Activated CD4-positive, CD25-positive, alpha-beta regulatory T cell (primary cell): ENCODE measurements at places on chromosomes 7 and 10.

DNA sequence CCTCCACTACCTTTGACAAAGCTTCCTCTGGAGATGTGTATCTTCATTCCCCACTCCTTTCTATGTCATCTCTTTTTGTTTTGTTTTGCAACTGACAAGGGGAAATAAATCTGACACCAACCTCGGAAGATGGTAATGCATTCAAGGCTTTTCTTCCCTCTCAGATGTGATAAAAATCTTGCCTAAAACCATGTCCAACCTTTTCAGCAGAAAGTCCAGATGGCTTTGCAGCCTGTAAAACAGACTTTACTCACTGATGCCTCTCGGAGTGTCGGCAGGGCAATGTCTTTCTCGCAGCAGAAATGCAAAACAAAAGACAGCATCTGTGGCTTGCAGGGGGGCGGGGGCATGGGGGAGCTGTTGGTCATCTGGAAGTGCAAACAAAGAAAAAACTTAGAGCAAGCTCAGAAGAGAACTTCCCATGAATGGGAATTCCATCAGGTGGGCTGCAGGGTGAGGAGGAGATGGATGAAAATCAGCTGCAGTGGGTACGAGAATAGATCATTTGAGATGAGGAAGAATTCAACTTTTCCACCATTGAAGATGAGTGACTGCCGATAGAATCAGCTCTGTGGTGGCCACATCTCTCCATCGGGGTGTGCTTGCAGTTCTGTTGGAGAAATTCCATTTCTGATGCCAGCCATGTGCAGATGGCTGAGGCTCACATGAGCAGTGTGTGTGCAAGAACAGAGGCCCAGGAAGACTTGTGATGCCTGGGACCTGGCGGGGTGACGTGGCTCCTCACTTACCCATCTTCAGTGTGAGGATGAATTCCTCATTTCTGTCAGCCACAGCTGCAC is 237.7 kb downstream of the WDR37 start:
- DNase-seq: no peak

- no peak for DNase-seq
These were observed 137.3 kb downstream of the PTPN20 start for GRCh38 chr10:47048526-47048905.

- no peak for DNase-seq
These were observed 6.2 kb downstream of the ZYX start for GRCh38 chr7:143387156-143387975.

DNA sequence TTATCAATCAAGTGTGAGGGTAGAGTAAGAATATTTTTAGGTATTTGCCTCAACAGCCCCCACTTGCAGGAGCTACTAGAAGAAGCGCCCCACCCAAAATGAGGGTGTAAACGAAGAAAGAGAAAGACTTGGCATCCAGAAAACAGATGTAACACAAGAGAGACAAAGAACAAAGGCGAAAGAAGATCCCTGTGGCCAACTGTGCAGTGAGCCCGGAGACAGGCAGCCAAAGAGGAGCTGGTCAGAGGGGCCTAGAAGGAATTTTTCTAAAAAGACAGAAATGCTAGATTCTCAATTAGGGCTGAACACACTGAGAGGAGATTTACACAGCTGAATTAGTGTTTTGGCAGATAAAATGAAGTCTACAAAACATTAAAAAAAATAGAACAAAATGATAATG is 29.6 kb upstream of the EIF5AL1 start:
- no peak for DNase-seq

DNA sequence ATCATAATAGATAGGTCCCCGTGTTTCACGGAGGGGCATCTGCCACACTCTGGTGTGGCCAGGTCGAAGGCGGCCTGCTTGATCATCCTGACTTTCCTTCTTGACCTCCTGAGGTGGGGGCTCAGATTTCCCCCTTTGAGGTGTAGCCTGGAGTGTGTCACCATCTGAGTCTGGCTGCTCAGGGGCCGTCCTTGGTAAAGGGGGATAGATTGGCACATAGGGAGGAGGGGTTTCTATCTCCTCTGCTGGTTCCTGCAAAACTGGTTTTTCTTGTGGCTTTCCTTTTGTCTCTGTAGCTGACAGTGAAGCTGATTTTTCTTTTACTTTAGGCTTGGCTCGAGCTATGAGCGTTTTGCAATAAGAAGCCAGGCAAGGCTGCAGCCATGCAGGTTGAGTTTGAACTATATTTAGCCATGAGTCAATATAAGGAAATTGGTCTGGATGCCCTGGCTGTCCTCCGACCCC is 7.1 kb upstream of the ZNF117 start:
- DNase-seq: no peak

DNA sequence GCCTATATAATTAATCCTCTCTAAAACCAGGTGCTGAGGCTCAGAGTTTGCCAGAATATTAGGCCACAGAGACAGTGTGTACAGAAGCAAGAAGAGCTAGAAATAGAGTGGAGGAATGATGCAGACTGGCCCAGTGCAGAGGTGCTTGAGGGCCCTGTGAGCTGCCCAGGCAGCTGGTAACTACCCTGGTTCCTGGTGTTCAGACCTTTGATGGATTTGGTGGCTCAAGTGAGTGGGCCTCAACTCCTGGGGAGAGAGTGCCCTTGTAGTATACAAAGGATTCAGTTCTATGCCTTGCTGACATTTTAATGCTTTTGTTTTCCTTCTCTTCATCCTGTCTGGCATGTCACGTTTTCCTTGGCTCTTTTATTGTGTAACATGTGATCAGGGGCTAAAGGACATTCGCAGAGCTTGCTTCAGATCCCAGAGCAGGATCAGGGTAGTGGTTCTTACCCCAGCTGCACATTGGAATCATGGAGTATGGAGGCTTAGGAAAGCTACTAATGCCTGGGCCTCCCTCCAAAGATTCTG is 20.0 kb downstream of the LRRC4 start:
- DNase-seq: no peak

DNA sequence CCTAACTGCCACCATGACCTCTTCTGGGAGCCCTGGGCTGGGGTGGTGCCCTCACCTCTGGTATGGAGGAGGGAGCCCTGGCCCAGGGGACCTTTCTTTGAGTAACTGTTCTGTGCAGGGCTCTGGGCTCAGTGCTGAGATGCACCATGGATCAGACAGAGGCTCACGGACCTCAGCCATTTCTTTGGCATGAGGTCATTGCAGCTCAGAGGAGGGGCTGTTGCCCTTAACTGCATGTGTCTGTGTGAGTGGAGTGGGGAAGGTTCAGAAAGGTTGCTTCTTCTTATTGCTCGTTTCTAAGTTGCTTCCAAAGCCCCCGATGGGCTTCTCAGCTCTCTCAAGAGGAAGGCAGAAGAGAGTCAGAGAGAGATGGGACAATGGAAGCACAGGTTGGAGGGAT is 233.9 kb downstream of the RPS24 start:
- no peak for DNase-seq

DNA sequence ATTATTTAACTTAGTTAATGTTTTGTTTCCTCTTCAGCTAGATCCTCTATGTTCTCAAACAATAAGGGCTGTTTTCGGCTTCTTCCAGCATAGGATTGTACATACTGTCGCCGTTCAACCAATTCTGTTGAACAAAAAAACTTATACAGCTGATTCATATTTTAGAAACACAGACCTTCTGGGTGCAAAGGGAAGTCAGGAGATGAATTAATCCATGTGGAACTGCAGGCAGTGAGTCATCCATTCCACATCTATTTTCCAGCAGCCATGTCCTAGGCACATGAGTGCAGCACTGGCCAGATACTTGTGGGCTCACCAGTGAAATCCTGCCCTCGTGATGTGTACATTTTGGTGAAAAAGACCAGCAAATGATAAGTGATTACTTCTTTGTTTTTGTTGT is 163.2 kb downstream of the JAZF1 start:
- DNase-seq: no peak

- no peak for DNase-seq
These were observed 15.0 kb upstream of the INSIG1 start for GRCh38 chr7:155282671-155283070.

DNA sequence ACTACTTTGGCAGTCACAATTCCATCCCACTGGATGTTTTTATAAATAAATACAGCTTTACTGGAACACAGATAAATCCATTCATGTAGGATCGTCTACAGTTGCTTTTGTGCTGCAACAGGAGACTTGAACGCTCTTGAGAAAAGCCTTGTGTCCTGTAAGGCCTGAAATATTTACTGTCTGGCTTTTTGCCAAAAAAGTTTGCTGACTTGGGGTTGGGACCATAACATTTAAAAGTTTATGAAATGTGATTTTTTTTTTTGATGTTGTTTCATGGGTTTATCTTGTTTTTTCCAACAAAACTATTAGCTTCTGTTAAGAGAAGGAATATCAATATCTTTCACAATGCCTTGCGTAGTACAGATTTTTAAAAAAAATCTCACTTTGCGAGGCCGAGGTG is 71.1 kb upstream of the MINDY3 start:
- no peak for DNase-seq

GRCh38 chr7:140284062-140284461 is 107.3 kb upstream of the KDM7A start:
- DNase-seq: no peak

DNA sequence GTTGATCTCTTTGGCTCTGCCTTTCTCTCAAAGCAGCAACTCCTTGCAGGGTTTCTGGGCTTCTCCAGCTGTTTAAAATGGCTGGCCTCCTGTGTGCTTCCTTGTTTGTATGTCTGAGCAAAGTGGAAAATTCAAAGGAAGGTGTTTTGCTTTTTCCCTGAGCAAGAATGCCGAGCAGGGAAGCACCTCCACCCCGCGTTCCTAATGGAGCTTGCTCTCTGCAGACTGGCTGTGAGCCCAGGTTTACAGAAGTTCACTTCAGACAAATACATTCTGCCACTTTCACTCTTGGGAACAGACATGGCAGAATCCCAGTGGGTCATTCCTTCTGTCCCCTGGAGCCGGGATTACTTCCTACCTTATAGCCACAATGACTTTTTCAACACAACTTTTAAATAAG is 181.8 kb upstream of the AGK start:
- no peak for DNase-seq

GRCh38 chr7:92520024-92520423 is 8.3 kb downstream of the PEX1 start:
- no peak for DNase-seq

GRCh38 chr7:100413889-100414288 is 14.6 kb downstream of the ZCWPW1 start:
- DNase-seq: no peak

GRCh38 chr7:1311406-1312135 is 78.9 kb downstream of the UNCX start:
- DNase-seq: no peak

DNA sequence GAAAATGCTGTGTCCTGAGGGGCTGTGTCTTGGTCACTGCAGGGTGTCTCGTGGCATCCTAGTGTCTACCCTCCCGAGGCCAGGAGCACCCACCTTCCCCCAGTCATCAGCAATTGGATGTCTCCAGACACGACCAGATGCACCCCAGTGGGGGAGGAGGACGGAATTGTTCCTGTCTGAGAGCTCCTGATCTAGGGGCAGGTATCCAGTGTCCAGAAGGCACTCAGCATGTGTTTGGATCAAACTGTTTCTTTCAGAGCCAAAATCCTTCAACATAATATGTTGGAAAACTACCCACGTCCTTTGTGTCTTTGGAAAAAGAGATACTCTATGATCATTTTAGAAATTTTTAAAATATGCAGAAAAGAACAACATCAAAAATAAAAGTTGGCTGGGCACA is 16.9 kb downstream of the PRKRIP1 start:
- no peak for DNase-seq

- no peak for DNase-seq
These were observed 70.4 kb upstream of the APBB1IP start for GRCh38 chr10:26367771-26368170.

DNA sequence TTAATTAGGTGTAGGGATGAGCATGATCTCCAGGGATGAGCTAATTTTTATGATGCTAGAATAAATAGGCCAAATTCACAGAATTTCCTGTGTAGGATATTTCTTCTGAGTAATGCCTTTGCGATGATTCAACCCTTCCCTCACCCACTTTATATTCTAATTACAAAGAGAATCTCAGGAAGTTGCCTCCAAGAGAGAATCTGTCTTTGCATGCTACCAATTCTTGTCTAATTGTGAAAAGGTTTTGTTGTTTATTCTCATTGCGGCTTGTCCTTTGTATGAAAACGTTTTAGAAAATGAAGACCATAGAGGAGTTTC is 6.3 kb downstream of the C7orf57 start:
- DNase-seq: no peak

DNA sequence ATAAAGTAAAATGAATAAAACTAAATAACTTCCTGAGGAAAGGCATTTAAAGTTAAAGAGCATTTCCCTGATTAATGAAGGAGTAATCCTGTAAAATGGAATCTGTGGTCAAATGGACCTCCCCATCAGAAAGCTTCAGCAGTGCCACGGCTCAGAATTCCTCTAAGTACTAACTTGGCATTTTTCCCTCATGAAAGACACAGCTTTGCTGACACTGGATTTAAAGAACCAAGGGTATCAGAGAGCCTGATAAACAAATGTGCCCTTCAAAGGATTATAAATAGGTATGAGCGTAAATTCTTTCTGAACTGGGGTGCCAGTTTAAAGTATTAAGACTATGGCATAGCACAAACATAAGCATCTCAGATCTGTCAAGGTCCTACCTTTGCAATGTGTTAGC is 24.2 kb upstream of the RNF148 start:
- DNase-seq: no peak

DNA sequence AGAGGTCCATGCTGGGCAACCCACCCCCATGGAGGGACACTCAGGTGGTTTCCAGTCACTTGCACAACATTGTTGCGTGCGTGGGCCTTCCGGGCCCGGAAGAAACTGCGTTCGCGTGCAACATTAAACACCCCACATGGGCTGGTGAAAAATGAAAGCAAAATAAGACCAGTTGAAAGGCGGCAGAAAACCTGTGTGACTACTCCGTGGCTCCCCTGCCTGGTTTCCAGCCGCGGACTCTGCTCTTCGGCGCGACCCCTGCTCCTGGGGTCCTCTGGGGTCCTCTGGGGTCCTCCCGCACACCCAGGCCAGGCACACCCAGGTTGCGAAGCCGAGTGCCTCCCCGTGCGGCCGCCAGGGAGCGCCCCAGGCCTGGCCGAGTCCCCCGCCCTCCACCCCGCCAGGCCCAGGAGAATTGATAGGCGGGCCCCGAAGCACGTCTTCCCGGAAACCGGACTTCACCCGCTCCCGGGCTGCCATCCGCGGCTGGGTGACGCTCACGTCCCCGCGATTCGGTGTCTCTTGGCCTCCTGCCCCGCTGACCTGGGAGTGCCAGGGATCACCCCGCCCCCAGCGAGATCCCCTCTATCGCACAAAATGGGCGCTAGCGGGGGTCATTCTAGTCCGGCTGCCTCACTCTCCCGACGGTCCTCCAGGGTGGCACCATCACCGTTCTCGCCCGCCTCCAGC is 1.9 kb upstream of the SH2D4B start:
- peak; percentile 62 for DNase-seq

- DNase-seq: no peak
These were observed 244.7 kb upstream of the RHOBTB1 start for GRCh38 chr10:61188691-61189090.

- no peak for DNase-seq
These were observed 13.4 kb downstream of the CHUK start for GRCh38 chr10:100216006-100216405.
